ENCODE measurements at places on chromosomes 3 and 15. TPM values are rescaled to one million over a fixed set of nuclear protein-coding genes. Genes with fewer than 3 reads are reported as not detected.
A peak's percentile ranks its signal among the peaks of the same experiment; 100 is the strongest.

Gene FES
- total RNA-seq, result 0.60 TPM

Gene HHATL
- 0.44 TPM for total RNA-seq

Gene LMAN1L
- total RNA-seq, result 1.2 TPM

Gene TGM5
- total RNA-seq, result 0.09 TPM

Gene CLEC3B
- 0.33 TPM for total RNA-seq

Gene CLDN18
- total RNA-seq, result 1.2 TPM

Gene NEIL1
- total RNA-seq, result 7.1 TPM

Gene ABHD17C
- 19.7 TPM for total RNA-seq

DNA sequence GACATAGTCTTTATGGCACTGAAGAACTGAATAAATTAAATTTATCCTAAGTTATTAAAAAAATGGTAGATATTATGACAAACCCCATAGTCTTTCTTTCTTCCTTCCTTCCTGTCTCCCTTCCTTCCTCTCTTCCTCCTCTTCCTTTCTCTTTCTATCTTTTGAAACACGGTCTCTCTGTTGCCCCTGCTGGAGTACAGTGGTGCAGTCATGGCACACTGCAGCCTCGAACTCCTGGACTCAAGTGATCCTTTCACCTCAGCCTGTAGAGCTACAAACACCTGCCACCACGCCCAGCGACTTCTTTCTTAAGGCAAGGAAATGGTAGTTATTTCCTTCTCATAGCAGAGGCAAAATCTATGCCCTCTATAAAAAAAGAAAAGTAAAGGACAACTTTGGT lies 354.6 kb downstream of the GAP43 start:
- no peak for ATAC-seq

GRCh38 chr3:17629400-17629799 lies 113.0 kb downstream of the TBC1D5 start:
- no peak for ATAC-seq

DNA sequence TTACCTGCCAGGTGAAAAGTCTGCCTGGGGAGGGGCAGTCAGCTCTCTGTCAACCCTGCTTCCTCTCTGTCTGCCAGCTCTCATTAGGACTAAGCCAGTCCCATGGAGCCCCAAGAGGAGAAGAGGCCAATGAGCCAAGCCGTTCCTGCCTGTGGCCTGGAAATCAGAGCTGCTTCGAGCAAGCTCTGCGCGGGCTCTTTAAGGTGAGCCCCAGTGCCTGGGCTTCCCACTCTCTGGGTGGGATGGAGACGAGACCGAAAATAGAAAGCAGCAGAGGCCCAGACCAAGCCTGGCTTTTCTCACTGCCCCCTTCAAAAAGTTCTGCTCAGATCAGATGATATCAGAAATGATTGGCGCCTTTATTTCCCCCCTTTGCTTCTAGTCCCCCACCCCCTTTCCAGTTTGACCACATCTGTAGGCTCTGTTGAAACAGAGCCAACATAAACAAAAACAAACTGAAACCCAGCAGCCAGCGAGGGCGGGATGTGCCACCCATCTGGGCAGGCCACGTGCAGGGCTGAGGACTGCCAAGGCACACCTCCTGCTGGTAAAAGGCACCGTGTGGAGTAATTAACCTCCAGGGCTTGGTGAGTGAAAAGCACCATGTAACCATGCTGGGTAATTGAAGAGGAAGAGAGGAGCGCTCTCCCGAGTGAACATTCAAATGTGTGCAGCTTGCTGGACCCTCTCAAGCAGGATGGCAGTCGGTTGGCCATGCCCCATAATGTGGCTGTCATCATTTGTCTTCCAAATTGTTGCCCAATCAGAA lies 471.0 kb upstream of the PROK2 start:
- peak; percentile 54 for ATAC-seq

DNA sequence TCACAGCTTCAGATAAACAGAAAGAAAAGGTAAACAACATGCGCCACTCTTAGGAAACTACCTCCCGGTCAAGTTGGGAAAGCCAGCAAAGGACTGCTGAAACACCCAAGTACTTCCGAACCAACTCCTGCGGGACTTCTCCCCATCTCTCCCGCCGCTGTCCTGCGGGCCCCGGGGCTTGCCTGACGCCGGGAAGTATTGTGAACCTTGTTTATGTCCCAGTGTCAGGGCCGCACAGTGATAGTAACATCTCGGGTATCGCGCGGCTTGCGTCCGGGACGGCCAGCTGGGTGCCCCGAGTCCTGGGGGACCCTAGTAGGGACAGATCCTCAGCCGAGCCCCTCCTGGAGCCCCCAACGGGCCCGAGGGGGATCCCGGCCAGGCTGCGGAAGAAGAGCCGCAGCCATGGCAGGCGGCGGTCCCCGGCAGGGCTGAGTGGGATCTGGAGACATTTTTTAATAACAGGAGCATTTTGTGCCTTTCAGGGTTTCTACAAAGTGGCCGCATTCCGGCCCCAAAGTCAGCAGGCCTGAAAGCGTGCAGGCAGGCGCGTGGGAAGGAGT lies 756 bp downstream of the CLPX start:
- ATAC-seq, result peak; percentile 34

DNA sequence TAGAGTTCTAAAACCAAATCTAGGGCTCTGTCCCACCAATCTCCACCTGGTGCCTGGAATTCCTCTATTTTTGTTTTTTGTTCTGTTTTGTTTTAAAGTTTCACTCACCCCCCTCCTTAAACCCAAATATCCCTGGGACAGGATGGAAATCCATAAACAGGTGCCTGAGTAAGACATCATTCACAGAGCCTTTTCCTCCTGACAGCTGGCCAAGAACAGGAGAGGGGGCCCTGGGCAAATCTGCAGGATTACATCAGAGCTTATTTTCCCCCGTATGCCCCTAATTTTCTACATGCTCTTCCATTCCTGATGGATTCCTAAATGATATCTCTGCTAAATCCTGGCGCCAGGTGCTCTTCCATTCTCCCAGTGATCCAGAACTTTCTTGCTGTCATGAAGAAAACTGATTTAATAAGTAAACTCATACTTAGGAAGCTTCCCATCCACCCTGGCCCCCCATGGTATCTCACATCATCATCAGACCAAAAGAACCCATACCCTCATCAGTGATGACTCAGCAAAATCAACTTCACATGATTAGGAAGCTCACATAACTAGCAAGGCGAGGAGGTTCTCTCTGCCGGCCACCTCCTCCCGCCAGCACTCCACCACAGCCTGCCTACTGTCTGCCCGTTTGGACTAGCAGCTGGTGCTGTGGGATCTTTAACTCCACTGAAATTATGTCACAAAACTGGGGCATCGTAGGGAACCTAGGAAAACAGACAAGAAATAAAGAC lies 61.0 kb downstream of the LIPC start:
- no peak for ATAC-seq

DNA sequence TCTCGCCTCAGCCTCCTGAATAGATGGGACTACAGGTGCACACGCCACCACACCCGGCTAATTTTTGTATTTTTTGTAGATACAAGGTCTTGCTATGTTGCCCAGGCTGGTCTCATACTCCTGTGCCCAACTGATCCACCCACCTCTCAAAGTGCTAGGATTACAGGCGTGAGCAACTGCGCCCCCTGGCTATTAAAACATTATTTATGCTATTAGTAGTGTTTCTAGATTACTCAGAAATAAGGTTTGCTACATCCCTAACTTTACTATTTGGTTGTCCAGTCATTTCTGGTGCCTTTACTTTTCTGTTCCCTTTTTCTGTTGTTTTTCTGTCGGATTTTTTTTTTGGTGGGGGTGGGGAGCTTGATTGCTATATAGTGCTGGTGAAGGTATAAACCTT lies 393.6 kb upstream of the TPM1 start:
- ATAC-seq, result no peak

GRCh38 chr15:52218816-52219215 lies 27.6 kb upstream of the GNB5 start:
- ATAC-seq, result no peak

GRCh38 chr15:45118131-45118588 lies 4.0 kb downstream of the DUOXA2 start:
- peak; percentile 99 for ATAC-seq

DNA sequence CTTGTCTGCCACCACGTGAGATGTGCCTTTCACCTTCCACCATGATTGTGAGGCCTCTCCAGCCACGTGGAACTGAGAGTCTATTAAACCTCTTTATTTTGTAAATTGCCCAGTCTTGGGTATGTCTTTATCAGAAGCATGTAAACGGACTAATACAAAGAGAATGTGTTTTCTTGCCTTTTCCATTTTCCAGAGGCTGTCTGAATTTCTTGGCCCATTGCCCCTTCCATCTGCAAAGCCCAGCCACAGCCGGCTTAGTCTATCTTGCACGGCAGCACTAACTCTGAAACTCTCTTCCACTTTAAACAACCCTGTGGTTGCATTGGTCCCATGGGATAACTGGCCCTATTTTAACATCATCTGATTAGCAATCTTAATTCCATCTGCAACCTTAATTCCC lies 215.3 kb downstream of the LRTM1 start:
- ATAC-seq, result no peak

- no peak for ATAC-seq
Observed at GRCh38 chr15:43463507-43463906, 29.4 kb downstream of the TP53BP1 start.

- ATAC-seq, result no peak
Observed at GRCh38 chr3:32956750-32957570, 5.5 kb downstream of the CCR4 start.

DNA sequence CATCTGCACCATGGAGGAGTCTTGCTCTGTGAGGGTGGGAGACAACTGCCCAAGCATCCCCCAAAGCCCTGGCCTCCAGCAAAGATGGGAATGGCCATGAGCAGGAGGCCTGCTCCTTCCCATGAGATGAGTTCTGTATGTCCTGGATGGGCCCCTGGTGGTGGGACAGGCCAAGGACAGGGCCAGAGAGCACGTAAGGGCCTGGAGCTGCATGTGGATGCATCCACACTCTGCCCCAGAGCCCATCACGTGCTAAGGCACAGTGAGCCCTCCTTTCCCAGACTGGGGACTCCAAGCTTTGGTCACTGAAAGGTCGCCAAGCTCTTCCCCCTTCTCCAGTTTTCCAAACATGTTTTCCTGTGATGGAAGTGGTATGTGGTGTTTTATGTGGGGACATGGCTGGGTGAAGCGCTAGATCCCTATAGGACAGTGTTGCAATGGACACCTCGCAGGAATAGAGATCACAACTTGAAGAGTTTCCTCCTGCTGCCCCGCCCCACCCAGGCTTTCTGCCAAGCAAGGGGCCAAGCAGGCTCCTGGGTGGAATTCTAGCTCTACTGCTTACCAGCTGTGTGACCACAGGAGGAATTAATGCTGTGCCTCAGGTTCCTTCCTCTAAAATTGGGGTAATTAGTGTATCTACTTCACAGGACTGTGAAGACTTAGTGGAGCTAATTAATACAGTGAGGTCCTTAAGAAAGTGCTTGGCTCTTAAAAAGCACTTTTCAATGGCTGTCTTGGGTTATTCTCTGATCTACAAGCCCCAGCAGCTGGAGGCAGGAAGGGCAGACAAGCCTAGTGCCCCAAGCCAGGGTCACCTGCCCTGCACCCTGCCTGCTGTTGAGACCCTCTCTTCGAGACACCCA lies 106.4 kb upstream of the RPL32 start:
- ATAC-seq, result no peak

DNA sequence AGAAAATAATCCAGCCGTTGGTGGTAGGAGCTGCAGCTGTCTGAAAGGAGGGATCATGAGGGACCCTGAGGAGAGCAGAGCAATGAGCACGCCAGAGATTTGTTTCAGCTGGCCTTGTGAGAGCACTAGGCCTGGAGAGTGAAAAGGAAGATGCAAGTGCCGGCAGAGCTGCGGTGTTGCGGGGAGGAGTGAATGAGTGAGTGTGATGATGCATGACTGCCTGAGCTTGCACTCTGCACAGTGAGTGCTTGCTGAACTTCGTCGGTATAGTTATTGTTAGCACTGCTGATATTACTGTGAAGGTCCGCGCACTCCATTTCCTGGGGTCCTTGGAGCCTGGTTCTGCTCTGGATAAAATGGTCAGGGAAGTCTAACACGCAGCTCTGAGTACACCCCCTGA lies 23.2 kb downstream of the EIF1B start:
- no peak for ATAC-seq
